ENCODE measurements at places on chromosomes 16 and 17.
A peak's percentile ranks its signal among the peaks of the same experiment; 100 is the strongest.

DNA sequence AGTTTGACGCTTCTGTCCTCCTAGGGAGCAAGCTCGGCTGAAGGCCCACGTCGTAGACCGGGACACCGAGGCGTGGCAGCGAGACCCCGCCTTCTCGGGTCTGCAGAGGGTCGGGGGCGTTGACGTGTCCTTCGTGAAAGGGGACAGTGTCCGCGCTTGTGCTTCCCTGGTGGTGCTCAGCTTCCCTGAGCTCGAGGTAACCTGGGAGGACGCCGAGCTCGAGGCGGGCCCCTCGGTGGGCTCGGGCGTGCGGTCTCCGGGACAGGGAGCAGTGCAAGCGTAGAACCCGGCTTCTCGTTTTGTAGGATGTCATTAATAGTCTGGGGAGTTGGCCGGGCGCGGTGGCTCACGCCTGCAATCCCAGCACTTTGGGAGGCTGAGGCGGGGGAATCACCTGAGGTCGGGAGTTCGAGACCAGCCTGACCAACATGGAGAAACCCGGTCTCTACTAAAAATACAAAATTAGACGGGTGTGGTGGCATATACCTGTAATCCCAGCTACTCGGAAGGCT is 715 bp downstream of the ENDOV start:
- no peak for DNase-seq

DNA sequence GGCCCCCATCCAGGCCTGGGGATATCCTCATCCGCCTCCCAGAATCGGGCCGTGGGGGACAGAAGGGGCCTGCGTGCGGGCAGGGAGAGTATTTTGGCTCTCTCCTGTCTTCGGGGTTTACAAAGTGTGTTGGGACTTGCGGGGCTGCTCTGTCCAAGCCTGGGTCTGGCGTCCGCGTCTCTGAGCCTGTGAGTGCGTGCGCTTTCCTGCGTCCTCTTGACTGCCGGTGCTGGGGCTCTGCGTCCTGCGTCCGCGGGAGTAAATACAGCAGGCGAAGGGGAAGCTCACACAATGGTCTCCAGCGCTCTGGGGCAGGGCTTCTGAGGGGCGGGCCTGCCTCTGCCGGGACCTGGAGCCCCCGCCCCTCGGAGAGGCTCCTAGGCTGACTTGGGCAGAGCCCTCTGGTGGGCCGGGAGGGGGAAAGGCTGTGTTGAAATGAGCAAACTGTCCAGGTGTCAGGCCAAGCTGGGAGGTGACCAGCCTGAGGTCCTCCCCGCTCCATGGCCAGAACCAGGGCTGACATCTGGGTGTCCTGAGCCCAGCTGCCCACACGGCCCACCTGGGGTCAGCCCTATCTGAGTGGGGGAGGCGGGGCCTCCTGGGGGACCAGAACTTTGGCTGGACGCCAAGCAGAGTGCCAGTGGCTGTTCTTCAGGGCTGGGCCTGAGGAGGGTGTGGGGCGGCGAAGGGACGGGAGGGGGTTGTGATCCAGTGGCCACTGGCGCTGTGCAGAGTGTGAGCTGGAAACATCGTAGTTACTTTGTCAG is 233.6 kb downstream of the SEC14L1 start:
- DNase-seq: peak; percentile 67

DNA sequence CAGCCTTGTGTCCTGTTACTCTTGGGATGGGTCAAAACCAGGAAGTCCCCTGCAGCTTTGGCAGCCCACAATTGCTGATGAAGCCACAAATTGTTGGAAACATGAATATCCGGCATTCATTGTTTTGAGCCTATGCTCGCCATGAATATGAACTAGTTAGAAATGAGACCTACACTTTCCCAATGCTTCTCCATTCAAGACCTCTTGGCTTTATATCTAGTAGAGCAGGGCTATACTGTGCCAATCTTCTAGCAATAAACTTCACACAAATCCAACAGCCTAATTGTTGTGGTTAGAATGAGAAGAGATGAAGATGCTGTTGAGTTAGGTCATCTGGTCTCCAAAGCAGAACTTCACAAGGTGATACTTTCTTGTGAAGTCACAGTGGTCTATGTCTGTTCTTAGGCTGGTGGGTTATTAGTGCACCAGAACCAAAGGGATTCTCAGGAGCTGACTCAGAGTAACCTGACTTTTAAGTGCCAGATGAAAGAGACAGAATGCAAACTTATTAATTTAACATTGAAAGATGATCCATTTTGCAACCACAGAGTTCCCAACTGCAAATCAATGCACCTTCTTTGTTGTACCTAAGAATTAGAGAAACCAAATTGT is 13.7 kb upstream of the KRT23 start:
- no peak for DNase-seq

GRCh38 chr16:72203401-72203800 is 31.4 kb upstream of the PMFBP1 start:
- DNase-seq: peak; percentile 95

DNA sequence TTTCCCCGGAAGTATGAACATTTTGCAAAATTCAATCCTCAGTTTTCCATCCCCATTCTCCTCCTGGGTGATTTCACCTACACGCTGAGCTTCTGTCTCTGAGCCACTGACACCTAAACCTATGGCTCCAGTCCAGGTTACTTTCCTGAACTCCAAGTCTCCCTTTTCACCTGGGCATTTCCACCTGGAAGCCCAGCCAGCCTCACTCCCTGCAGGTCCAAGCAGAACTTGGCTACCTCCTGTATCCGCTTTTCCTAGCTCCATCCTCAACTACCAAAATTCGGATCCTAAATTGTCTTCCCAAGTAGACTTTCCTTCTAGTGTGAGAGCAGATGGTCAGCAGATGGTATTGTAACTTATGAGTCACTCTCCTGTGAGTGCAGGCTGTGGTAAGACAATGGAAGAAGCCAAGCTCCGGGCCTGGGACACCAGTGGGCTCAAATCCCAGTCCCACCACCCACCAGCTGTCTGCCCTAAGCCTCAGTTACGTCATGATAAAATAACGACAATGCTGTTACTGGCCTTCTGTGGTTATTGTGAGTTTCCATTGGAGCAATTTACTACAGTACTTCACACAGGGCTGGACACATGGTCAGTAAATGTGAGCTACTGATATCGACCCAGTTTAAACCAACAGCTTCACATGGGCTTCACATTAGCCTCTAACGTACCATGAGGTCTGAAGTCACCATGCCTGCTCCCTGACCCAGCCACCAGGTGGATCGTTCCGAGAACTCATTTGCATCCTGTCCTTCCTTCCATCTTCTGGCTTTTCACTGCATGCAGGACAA is 33.3 kb downstream of the PECAM1 start:
- peak; percentile 86 for DNase-seq

DNA sequence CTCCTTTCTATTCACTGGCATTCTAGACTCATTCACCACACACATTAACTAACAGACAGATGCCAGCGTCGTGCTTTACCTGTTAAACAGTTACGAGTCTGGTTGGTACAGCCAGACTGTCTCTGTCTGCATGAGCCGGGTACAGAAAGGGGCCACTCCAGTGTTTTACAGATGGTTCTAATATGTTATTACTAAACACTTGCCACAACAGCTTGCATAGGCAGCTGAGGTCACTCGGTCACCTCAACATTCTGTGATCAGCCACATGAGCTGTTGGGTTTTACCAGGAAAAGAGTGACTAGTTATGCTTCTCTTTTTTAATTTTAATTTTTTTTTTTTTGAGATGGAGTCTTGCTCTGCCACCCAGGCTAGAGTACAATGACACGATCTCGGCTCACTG is 25.2 kb downstream of the CD300A start:
- peak; percentile 91 for DNase-seq

GRCh38 chr17:3914312-3914670 is 2.0 kb downstream of the P2RX1 start:
- no peak for DNase-seq

DNA sequence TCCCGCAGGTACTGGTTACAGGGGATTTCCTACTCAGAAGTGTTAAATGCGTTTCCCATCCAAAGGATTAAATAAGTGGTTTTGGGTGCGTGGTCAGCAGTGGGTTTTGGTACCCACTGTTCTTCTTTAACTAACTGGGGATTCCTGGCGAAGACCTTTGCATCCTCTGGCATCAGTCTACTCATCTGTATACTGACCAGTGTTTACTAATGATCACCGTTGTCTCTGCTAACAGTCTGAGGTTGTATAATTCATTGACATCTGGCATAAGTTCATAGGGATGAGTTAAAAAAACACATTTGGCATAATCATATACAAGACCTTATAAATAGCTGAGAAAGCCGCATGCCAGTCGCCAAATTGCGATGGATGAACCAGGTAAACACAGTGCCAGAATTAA is 339.1 kb downstream of the PMP22 start:
- DNase-seq: no peak

- DNase-seq: no peak
These were observed 7.6 kb downstream of the LMF1 start for GRCh38 chr16:962901-963814.

DNA sequence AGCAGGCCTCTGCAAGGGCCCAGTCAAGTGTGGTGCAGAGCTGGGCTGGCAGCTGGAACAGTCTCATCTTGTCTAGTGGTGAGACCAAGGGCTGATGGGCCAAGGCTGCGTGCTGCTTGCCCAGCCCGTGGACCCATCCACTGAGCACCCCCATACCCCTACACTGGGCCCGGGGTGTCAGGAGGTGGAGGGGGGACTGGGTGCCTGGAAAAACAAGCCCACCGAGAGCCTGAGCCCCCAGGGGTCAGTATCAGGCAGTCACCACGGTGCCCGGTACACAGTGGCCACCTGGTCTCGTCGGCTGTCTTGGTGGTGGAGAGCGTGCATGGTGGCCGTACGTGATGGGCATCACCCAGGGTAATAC is 238.3 kb downstream of the SEC14L1 start:
- no peak for DNase-seq

DNA sequence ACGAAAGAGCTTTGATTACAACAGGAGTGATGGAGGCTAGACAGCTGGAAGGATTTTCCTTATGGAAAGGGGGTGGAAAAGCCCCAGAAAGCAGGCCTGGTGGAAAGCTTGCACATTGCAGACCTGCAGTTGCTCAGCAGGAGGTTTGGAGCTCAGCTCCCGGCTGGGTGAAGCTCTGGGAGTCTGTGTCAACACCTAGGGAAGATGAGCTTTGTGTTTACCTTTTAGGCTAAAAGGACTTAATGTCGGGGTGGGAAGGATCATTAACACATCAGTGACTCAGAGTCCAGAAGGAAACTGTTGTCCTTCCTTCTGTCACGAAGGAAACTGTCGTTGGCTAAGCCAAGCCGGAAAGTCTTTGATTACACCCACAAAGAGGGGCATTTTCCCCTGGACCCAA is 48.2 kb downstream of the RAP1GAP2 start:
- no peak for DNase-seq

GRCh38 chr17:72609501-72609900 is 483.0 kb downstream of the SLC39A11 start:
- DNase-seq: no peak

DNA sequence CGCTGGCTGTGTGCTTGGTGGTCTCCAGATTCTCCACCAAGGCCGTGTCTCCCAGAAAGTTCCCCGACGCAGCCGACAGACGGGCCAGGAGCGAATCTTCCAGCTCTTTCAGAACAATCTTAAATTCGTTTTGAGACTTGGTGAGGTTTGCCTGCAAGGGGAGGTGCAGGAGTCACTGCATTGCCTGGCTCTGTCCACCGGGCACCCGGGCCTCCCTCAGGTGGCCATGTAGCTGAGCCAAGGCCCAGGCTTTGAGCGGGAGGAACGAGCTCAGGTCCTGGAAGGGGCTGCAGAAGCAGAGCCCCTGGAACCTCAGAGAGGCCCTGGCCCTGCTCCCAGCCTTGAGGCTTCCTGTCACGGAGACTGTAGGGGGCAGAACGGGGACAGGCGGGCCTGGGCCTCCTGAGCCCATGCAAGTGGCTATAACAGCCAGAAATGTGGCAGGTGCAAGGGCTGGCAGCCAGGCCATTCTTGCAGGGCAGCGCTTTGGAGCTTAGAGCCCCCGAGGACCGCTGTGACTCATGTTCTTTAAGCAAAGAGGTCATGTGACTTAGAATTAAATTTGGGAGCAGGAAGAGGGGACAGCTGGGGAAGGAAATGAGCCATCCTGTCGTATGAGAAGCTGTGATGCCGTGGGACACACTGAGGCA is 72.4 kb downstream of the PGS1 start:
- peak; percentile 10 for DNase-seq

DNA sequence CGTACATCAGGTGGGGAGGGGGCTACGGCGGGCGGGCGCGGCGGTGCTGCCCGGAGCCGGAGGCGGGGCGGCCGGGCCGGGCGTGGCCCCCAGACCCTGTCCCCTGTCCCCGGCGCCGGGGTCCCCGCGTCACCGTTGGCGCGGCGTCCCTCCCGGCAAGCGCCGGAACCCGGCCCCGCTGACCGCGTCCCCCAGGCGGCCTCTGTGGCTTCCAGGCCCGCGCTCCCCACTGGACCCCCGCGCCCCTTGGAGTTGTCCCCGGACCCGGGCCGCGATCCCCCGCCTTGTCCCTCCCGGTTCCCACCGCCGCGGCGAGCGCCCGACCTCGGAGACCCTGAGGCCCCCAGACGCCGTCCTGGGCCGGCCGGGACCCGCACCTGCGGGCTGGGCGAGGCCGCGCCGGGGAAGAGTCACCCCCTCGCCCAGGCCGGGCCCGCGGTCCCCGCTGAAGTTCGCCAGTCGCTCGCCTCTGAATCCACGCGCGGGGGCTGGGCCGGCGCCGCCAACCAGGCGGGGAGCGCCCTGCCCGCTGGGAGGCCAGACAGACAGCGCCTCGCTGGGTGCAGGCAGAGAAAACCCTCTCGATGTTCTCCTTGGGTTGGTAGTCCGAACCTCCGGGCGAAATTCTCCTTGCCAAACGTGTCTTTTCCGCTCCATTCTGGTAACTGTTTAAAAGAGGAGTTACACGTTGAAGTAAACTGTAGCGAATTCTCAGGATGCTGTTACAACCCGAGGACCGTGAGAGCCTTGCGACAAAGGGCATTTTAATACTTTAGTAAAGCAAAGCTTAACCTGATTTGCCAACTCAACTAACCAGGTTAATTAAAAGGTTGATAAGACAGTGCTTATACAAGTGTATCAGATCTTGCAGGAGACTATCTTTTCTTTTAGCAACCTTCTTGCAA is 761 bp downstream of the GAN start:
- DNase-seq: peak; percentile 70

DNA sequence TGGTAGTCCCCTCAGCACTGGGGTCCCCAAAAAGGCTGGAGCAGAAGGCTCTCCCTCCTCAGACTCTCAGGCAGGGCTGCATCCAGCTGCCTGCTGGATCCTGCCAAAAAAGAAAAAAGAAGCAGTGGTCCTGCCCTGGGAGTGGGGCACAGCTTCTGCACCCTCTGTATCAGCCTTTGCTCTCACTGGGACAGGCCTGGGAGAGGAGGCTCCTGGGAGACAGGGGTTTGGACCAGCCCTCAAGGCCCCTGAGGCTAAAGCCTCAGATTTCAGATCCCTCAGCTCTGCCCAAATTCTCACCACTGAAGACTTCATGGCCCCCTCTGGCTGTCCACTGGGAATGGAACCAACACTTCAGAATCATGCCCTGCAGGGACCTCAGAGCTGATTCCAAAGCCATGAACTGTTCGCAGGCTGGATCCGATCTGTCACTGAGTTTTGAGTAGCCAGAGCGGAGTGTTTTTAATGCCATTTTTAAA is 96.9 kb downstream of the C16orf78 start:
- no peak for DNase-seq

GRCh38 chr16:22091721-22092120 is 620 bp upstream of the VWA3A start:
- no peak for DNase-seq

GRCh38 chr16:84804326-84804725 is 15.5 kb upstream of the CRISPLD2 start:
- DNase-seq: no peak
